ENCODE measurements at places on chromosomes 6 and 20.

GRCh38 chr6:15574486-15574885 lies 88.3 kb downstream of the DTNBP1 start:
- no peak for DNase-seq

GRCh38 chr6:144353871-144354314 lies 68.8 kb downstream of the UTRN start:
- DNase-seq: no peak

GRCh38 chr6:30480536-30481156 lies 8.7 kb upstream of the HLA-E start:
- no peak for DNase-seq

DNA sequence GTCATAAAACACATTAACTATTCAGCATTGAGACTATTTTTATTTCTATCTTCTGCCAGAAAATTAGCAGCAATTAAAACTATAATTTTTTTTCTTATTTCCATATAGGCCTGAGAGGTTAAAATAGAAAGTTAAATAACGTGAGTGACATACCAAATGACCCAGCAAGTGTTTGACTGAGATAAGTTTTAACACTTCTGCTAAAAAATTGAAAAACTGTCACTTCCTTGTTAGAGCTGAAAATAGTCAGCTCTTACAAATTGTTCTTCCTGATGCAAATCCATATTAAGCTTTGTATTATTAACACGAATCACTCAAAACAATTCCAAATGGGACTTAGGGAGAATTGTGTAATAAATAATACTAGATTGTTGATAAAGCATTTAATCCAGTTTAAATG lies 26.5 kb upstream of the STX11 start:
- DNase-seq: no peak

GRCh38 chr20:46605181-46605580 lies 46.1 kb downstream of the SLC13A3 start:
- DNase-seq: no peak

- no peak for DNase-seq
These were observed 209.3 kb downstream of the ALDH8A1 start for GRCh38 chr6:134740473-134741199.

DNA sequence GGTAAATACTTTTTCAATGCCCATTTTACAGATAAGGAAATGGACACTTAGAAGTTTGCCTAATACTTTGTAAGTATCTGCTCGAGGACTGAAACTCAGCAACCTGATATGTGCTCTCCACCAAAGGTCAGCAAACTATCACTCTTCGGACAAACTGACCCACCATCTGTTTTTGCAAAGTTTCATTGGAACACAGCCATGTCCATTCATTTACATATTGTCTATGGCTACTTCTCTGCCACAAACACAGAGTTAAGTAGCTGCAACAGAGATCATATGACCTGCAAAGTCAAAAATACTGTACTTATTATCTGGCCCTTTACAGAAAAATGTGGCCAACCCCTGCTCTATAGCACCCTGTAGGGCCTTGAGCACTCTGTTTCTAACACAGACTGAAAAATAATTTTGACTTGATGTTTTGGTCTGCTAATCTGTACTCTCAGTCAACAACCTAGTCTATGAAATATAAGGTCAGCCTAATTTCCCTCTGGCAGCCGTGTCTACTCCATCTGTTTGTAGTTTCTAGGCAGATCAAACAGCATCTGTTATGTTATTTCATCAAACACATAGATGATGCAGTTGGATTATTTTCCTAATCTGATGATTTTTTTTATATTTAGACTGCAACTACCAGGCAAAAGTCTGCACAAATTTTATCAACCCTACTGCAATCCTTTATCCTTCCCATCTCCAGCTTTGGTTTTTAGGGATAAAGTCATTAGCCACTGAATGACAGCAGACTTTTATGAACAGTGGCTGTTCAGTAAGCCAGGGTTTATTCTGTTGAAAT lies 41.4 kb upstream of the BEND6 start:
- DNase-seq: no peak

DNA sequence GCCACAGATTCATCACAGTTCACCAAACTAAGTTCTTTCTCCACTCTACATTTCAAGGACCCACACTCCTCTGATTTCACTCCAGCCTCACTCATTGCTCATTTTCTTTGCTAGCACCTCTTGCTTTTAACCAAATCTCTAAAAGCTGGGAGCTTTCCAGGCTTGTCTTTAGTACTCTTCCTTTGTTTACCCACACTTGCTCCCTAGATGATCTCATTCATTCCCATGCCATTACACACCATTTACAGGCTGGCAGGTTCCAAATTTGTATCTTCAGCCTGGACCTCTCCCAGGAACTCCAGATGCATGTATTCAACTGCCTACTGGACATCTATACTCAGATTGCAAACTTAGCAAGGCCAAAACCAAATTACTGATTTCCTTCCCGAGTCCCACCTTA lies 5.3 kb upstream of the GUCA1B start:
- DNase-seq: no peak

Data from stimulated activated CD4-positive, alpha-beta T cell treated with anti-CD3 and anti-CD28 coated beads, Interleukin-12 subunit alpha, Interleukin-12 subunit beta, amount 100 ng/mL, for 24 hours (primary cell).